ENCODE measurements at places on chromosomes 6 and 20.

DNA sequence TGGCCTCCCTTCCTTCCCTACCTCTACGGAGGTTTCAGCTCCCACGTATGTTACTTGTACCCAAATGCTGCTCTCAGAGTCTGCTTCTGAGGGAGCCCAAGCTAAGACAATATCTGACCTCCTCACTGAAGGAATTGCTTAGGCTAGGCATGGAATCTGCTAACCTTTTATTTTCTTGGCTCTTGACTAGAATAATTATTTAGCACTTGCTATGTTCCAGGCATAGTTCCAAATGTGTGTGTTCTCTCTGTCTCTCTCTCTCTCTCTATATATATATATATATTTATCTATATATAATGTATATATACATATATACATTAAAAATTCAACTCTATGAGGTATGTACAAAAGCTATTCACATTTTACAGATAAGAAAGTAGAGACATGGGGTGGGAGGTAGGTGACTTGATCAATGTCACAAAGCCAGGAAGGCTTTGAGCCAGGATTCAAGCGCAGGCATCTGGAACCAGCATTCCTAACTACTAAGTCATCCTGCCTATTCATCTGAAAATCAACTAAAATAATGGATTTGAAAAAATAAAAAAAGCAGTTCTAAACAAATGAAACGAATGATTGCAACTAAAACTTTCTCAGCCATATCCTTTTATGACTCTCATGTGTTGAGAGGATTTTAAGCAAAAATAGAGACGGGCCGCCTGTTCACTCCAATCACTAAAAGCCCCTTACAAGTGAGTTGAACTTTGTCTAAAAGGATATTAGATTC is 189.7 kb upstream of the JAG1 start:
- no peak for DNase-seq

DNA sequence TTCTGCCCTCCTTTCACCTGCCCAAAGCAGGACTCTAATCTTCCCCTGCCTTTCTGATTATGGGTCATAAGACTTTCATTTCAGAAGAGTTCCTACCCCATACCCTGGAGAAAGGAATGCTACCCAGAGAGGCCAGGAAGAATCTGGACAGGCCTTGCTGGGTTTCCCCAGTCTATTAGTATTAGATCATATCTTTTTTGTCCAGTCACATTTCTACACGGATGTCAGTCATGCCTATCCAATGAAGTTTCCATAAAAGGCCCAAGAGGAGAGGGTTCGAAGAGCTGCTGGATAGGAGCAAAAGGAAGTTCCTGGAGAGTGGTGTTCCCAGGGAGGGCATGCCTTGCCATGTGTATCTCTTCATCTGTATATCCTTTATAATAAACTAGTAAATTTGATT is 3.2 kb downstream of the POLH start:
- no peak for DNase-seq

DNA sequence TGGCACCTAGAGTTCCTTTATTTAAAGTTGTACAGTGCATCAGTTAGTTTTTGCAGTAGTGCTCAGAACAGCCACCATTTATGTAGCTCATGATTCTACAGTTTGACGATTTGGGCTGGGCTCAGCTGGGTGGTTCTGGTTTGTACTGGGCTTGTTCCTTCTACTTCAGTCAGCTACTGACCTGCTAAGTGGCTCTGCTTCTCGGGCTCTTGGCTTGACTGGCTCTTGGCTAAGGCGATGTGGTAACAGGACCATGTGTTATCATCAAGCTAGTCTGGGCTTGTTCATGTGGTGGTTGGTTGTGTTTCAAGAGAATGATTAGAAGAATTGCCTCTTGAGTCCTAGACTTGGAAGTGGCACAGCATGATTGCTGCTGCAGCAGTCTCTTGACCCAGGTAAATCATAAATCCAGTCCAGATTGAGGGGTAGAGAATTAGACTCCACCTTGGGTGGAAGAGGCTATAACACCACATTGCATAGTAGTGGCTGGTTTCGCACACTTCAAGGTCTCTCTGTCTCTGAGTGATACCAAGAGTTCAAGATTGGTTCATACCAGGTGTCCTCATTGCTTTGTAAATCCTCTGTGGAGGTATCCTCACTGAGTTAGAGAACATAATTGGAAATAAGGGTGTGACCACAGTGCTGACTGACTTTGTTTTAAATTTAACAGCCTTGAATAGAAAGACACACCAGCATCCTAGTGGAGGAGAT is 253.0 kb downstream of the ARID1B start:
- no peak for DNase-seq

- no peak for DNase-seq
Observed at GRCh38 chr6:110512991-110513390, 36.6 kb upstream of the SLC22A16 start.
